ENCODE measurements at places on chromosomes 16 and 17. TPM values are rescaled to one million over a fixed set of nuclear protein-coding genes. Genes with fewer than 3 reads are reported as not detected.
A peak's percentile ranks its signal among the peaks of the same experiment; 100 is the strongest.

CPHXL2 gene
- not detected for total RNA-seq

MT1F gene
- total RNA-seq, result 0.49 TPM

IL34 gene
- 10.2 TPM for total RNA-seq

SMIM5 gene
- 7.2 TPM for total RNA-seq

CHAD gene
- 0.49 TPM for total RNA-seq

TBX2 gene
- total RNA-seq, result 2.5 TPM

CRISPLD2 gene
- 11.8 TPM for total RNA-seq

PITPNM3 gene
- total RNA-seq, result 6.0 TPM

KRT36 gene
- 1.9 TPM for total RNA-seq

SLC35G6 gene
- not detected for total RNA-seq

BTBD17 gene
- not detected for total RNA-seq

GRCh38 chr16:22284637-22285036 lies 12.6 kb upstream of the POLR3E start:
- no peak for DNase-seq

- no peak for DNase-seq
Measured at GRCh38 chr17:9646546-9646885, 1.2 kb downstream of the USP43 start.

DNA sequence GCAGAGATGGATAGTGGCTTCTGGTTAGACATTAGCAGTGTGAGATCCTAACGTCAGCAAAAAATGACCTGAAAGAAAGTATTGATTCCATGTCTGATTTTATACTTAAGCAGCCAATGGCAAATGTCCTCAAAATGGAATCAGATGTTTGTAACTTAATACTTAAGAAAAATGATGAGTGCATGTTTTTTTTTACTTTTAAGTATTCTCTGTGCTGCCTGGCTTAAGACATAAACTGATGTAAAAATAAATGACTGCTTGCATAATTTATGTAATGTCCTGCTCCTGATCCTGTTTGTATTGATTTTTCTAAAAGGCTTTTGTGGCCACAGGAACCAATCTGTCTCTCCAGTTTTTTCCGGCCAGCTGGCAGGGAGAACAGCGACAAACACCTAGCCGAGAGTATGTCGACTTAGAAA lies 7.4 kb downstream of the CBFB start:
- DNase-seq, result peak; percentile 48

DNA sequence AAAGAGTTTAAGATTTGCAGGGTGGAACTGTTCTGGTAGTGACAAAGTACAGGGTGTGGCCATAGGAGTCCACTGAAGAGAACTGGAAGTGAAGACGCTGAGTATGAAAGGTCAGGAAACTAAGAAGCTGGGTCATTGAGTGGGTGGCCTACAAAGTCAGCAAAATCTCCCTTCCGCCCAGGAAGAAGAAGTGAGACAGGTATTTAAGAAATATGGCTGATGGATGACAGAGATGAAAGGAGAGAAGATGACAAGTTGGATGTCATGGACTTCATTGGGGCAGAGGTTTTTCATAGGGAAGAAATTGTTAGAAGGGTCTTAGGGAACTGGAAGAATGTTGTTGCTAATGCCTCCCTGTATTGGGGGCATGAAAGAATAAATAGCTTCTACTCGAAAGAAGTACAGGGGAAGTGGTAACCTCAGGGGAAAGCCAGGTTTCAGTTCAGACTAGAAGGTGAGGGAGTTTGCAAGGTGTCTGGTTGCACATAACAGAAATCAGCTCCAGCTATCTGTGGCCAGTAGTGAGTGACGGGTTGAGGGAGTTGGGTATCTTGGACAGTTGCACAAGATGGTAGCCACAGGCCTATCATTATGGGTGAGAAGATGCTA lies 33.6 kb upstream of the MED13 start:
- DNase-seq, result no peak

- DNase-seq, result no peak
Measured at GRCh38 chr17:45307290-45308015, 9.4 kb downstream of the MAP3K14 start.

DNA sequence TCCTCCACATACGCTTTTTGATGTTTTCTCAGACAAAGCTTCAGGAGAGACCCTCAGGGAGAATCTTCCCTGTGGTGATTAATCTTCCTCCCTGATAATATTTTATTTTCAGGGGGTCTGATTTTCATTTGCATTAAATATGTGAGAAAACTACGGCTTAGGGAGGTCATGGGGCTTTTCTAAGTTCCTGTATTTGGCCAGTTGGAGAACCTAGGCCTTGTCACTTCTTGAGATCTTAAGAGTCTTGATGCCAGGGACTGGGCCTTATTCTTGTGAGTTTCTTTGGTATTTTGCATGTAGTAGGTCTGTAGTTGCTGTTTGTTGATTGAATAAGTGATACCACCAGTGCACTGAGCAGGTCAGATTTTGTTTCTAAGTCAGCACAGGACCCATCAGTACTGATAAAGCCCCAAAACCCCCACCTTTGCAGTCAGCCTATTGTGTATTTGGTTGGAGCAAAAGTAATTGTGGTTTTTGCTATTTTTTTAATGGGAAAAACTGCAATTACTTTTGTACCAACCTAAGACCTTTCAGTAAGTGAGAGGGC lies 130.1 kb downstream of the PRKCA start:
- DNase-seq, result no peak

GRCh38 chr17:49725452-49726130 lies 17.8 kb upstream of the SLC35B1 start:
- DNase-seq, result no peak

GRCh38 chr17:5331506-5331905 lies 49.4 kb downstream of the RABEP1 start:
- no peak for DNase-seq

DNA sequence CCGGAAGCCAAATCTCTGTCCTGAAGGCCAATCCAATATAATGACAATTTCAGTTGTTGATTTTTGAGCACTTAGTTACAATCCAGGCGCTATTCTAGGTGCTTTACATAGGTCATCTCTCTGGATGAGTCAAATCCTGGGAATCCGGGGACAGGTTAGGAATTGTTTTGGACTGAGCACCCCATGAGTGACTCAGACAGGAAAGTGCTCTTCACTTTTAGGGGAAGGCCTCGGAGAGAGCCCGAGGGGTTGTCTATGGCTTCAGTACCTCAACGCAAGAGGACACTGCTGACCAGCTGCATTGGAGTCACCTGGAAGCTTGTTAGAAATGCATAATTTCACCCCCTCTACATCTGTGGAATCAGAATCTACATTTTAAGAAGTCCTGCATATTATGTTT lies 108.8 kb downstream of the IRX5 start:
- DNase-seq, result no peak

GRCh38 chr16:86951831-86952598 lies 365.2 kb downstream of the C16orf95 start:
- DNase-seq, result no peak

DNA sequence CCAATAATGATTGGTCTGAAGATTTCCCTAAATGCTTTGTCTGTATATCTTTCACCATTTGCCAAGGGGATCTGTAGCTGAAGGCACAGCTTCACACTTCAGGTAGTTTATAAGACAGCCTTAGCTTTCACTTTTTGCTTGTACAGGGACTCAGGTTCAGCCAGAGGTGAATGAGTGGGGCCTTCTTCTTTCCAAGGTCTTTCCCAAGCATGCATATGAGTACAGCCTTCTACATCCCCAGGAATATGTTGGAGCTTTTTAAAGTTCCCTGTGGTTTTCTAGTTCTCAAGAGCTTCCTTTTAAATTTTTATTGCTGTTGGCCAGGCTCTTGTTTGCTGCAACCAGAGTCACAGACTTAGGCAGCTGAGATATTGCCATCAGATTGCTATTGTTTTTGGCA lies 17.9 kb upstream of the SPDYE4 start:
- no peak for DNase-seq

GRCh38 chr17:18043491-18043890 lies 4.3 kb downstream of the GID4 start:
- DNase-seq, result no peak

DNA sequence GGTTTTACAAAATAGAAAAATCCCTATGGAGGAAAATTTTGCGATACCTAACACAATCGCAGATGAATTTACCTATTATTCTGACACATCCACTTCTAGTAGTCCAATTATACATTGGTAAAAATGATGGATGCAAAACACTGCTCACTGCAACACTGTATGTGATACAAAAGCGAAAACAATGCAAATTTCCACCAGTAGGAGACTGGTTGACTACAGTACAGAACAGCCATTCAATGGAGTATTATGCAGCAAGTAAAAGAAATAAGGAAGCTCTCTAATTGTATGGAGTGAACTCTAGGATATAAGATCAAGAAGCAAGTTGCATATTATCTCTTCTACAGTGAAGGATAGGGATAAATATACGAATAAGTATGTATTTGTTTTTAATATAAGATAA lies 48.5 kb downstream of the SETD6 start:
- no peak for DNase-seq

GRCh38 chr17:60493847-60494321 lies 32.2 kb downstream of the APPBP2 start:
- no peak for DNase-seq

DNA sequence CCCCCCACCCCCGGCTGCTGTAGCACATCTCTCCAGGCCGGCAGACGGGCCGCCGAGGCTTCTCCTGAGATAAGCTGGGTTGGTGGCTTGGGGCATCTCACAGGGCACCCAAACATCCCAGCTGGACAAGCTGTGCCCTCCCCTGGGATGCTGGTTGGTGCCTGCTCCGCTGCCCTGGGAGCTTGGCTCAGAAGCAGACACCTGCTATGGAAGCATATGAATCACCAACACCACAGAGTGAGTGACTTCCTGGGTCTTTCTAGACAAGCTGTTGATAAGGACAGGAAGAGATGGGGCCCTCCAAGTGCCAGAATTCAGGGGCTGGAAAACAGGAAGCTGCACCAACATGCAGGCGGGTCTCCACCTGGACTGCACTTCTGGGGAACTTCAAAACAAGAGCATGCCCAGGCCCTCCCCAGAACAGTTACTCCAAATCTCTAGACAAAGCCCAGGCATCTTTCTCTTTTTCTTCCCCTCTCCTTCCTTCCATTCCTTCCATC lies 13.7 kb downstream of the C16orf95 start:
- no peak for DNase-seq

- DNase-seq, result no peak
Measured at GRCh38 chr17:46773221-46773605, 45.3 kb downstream of the WNT3 start.

GRCh38 chr17:17109907-17110306 lies 67.7 kb downstream of the MPRIP start:
- DNase-seq, result no peak

DNA sequence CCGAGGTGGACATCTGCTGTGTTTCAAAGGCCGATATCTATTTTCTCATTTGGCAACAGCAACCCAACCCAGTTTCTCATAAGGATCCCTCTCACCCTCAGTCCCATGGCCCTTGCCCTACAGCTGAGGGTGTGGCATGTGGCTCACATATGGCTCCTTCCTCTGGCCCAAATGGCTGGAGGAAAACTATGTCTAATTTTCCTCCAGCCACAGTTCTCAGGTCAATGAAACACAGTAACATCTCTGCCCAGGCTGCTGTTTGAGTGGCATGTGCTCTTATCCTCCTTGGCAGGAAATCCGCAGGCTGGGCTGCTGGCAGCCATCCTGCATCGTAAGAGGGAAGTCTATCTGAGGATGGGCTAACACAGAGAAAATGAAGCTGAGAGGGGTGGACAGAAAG lies 24.1 kb downstream of the SERPINF1 start:
- DNase-seq, result no peak

DNA sequence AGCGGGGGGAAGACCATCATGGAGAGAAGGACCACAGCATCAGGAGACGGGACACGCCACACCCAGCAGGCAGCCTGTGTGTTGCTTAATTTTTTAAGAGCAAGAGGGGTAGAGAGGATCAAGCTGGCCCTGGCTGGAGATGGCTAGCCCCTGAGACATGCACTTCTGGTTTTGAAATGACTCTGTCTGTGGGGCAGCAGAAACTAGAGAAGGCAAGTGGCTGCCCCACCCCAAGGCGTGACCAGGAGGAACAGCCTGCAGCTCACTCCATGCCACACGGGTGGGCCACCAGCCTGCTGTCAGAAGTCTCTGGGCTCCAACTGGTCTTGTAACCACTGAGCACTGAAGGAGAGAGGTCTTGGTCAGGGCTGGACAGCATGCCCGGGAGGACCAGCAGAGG lies 75.5 kb downstream of the SOCS1 start:
- DNase-seq, result no peak
